ENCODE measurements at places on chromosomes 6 and 20.
A peak's percentile ranks its signal among the peaks of the same experiment; 100 is the strongest.

DNA sequence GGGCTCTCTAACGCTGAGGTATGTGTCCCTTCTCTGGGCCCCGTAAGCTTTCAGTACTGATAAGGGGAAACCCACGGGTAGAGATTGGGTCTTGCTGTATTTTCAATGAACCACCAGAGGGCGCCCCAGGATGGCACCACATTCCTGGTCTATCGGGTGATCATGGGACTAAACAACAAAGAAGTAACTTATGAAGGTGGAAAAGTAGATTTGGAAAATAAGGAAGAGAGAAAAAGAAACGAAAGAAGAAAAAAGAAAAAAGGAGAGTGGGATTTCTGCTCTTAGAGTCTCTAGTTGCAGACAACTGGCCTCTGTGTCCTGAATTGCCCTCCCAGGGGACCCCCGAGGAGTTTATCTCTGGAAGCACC lies 93.8 kb downstream of the GMPR start:
- peak; percentile 77 for DNase-seq

DNA sequence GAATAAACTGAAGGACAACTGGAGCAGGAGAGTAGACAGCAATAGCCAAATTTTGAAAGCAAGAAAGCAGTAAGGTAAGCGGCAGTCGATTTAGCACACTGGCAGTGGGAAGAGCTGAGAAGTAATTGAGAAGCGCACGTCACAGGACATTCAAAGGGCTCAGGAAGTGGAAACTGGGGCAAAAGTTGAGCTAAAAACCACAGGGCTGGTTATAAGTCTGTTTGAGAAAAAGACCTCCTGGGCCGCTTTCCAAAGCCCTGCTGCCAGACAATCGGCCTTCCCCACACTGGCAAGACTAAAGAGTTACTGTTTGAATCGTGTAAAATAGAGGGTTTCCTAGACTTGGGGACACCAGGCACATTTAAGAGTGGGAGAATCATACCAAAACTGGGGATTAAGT lies 161.4 kb downstream of the DNAH8 start:
- DNase-seq = no peak

- no peak for DNase-seq
Observed at GRCh38 chr6:54441020-54441419, 132.8 kb downstream of the TINAG start.

- DNase-seq = peak; percentile 62
Observed at GRCh38 chr6:90286884-90287488, 9.7 kb downstream of the BACH2 start.

- DNase-seq = no peak
Observed at GRCh38 chr6:128057541-128057940, 156.7 kb upstream of the THEMIS start.

GRCh38 chr6:146860583-146860982 lies 261.8 kb downstream of the ADGB start:
- no peak for DNase-seq

DNA sequence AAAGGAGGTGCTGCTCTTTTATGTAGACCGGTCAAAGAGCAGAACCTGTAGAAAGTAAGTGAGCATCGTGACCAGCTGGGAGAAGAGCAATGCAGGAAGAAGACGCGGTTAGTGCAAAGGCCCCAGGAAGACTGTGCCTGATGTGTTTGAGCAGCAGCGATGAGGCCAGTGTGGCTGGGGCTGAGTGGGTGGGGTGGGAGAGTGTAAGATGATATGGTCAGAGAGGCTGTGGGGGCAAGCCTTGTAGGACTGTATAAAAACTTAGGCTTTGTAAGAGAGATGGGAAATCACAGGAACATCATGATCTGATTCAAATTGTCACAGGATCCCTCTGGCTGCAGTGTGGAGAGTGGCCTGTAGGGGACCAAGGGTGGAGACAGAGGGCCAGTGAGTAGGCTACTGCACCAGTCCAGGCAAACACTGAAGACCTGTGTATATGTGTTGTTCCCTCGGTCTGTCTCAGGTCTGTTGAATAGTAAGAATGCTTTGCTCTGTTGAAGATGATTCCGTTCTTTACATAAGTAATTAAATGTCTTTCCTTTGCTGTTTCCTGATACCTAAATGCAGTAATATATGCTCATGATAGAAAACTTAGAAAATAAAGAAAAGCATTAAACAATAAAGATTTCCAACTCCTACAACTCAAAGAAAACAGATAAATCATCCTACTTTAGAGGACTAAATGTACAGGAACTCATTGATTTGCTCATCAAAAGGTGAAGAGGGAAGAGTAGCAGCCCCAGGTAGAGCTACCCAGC lies 23.6 kb upstream of the WFDC2 start:
- DNase-seq = no peak

DNA sequence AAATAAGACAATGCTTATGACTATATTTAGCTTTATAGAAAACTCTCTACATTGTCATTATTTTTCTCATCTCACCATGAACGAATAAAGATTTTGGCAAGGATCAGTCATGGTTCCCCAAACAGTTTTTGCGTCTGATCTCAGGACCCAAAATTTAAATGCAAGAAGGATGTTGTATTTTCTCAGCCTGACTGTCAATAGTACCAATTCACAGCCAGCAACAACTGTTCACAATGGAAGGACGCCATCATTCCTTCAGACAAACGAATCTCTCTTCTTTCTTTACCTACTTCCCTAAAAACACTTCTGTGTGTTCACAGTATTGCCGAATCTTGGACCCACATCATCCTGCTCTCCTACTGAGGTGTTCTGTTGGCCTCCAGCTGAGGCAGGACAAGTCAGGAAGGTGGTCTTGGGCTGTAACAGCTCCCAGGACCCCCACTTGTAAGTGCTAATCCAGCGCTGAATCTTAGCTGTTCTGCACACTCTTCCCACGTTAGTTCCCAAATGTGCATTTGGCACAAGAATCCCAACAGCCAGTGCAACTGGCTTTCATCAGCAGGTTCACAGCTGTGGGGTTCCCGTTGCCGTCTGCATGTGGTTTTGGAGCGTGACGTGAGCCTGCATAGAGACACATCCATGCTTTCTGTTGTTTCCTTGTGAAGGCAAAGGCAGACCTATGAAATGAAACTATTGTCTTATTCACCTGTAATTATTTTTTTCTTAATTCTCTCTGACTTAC lies 600.0 kb downstream of the QKI start:
- no peak for DNase-seq

- no peak for DNase-seq
Observed at GRCh38 chr6:90790696-90791095, 203.8 kb upstream of the MAP3K7 start.
